Melanocyte of skin (primary cell): ENCODE measurements at places on chromosomes 7 and 10. TPM values are rescaled to one million over a fixed set of nuclear protein-coding genes. Genes with fewer than 3 reads are reported as not detected.

The GOLGA7B gene
- 5.4 and 7.7 TPM in 2 replicates for total RNA-seq

The HEPACAM2 gene
- not detected in 2 replicates for total RNA-seq

The ELN gene
- total RNA-seq: not detected in 2 replicates

The SPDYE11 gene
- not detected in 2 replicates for total RNA-seq

The COL17A1 gene
- under 0.01 and 0.62 TPM in 2 replicates for total RNA-seq

The GARIN1A gene
- 1.00 and 1.1 TPM in 2 replicates for total RNA-seq

The UNC5B gene
- total RNA-seq: under 0.01 TPM in 2 replicates

The LRRD1 gene
- total RNA-seq: under 0.01 and 0.31 TPM in 2 replicates

The DRGX gene
- not detected in 2 replicates for total RNA-seq

The PIK3AP1 gene
- 0.46 and 4.7 TPM in 2 replicates for total RNA-seq

The CPED1 gene
- total RNA-seq: 1.1 and 2.4 TPM in 2 replicates

The ELAPOR2 gene
- 1.1 and 3.1 TPM in 2 replicates for total RNA-seq

The MALRD1 gene
- total RNA-seq: not detected in 2 replicates

The BAMBI gene
- 127 and 226 TPM in 2 replicates for total RNA-seq

The TBX20 gene
- total RNA-seq: not detected in 2 replicates

The PANK1 gene
- 6.3 and 7.2 TPM in 2 replicates for total RNA-seq

The PTN gene
- under 0.01 TPM in 1 of 2 replicates, not detected in the other for total RNA-seq

The IDI2 gene
- not detected in 2 replicates for total RNA-seq

The GIMAP5 gene
- total RNA-seq: 0.36 TPM in 1 of 2 replicates, not detected in the other

The C10orf105 gene
- total RNA-seq: not detected in 2 replicates

The MAGI2 gene
- total RNA-seq: 10.7 and 18.9 TPM in 2 replicates

The MLXIPL gene
- total RNA-seq: not detected in 2 replicates

The SMARCD3 gene
- total RNA-seq: 13.1 and 32.7 TPM in 2 replicates

The CPA2 gene
- total RNA-seq: not detected in 2 replicates

The ICA1 gene
- total RNA-seq: 10.3 and 12.4 TPM in 2 replicates

The VIPR2 gene
- not detected in 2 replicates for total RNA-seq
